Fibroblast of skin of right quadriceps (primary cell): ENCODE measurements at places on chromosomes 7 and 10.

GRCh38 chr10:71133710-71134686 lies 78.4 kb upstream of the UNC5B start:
- DNase-seq: no peak

- DNase-seq: no peak
Observed at GRCh38 chr10:125294109-125294508, 133.7 kb upstream of the CTBP2 start.

GRCh38 chr7:158809596-158809995 lies 19.7 kb downstream of the ESYT2 start:
- DNase-seq: peak; percentile 11

DNA sequence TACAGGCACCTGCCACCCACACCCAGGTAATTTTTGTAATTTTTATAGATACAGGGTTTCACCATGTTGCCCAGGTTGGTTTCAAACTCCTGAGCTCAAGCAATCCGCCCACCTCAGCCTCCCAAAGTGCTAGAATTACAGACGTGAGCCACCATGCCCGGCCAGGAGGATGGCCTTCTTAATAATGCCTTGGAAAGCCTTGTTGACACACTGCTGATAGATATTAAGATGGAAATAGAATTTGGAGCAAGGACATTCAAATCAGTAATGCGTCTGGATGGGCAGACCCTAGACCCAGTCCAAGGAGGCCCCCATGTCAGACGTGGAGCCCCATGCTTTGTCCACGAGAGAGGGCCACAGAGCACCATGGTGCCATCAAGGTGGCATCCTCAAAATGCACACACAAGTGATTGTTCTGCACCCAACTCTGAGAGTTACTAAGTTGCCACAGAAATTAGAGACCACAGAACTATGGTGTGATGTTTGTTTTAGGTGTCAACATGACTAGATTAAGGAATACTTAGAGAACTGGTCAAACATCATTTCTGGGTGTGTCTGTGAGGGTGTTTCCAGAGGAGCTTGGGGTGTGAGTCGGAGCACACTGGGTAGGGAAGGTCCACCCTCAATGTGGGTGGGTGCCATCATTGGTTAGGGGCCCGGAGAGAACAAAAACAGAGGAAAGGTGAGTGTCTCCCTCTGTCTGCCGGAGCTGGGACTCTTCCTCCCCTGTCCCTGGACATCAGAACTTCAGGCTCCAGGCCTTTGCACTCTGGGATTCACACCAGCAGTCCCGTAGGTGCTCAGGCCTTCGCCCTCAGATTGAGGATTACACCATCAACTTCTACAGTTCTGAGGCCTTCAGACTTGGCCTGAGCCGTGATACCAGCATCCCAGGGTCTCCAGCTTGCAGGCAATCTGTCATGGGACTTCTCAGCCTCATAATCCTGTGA lies 34.5 kb downstream of the EBF3 start:
- no peak for DNase-seq

- no peak for DNase-seq
Observed at GRCh38 chr7:85356916-85357315, 170.1 kb upstream of the SEMA3D start.

DNA sequence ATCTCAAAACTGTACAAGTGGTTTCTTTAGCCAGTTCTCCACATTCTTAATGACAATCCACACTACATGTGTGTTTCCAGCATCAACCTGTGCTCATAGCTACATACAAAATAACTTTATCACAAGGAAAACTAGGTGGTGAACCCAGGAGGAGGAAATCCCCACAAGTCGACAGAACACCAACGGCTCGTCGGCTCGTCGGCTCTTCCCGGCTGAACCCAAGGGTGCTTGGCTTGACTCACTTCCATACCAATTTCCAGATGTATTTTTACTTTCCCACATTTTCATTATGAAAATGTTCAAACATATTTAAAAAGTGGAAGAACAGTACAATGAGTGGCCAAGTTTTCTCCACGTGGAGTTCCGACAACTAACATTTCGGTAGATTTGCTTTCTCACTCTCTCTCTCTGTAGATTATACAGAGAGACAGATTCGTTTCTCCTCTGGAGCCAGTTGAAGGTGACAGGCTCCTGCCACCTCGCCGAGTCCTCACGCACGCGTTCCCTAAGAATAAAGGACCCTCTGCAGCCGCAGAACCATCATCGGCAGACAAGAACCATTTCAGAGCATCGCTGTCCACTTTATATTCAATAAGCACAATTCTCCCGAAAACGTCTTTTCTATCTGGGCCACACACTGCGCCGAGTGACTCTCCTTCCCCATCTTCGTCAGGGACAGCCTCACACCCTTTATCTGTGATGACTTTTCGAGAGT lies 53.3 kb downstream of the DIP2C start:
- DNase-seq: no peak

DNA sequence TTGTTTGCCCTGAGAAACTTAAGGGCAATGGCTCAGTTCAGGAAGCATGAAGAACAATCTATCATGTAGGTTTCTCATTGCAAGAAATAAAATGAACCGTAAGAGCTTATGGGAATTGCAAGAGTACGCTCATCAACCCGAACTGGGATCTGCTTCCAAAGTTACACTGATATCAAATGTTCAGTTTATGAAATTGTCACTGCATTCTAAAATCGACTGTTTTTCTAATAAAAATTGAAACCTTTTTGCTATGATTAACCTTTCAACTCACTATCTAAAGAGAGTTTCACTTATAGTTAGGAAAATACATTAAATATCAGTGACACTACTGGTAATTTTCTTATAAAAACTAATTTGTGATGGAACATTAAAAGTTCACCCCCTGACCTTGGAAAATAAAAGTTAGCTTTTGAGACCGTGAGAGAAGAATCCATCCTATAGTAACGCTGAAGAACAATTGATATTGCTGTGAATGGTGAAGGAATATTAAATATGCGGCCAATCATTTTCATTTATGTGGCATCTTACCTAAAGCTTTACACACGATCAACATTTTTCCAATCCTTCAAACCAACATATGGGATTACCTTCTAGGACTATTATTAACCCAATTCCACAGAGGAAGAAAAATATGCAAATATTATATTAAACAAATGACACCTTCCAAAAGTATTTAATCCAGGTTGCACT lies 2.2 kb downstream of the MEOX2 start:
- no peak for DNase-seq

GRCh38 chr10:36421992-36422391 lies 703.4 kb upstream of the ANKRD30A start:
- DNase-seq: no peak

GRCh38 chr7:51327287-51327717 lies 10.7 kb upstream of the COBL start:
- no peak for DNase-seq

DNA sequence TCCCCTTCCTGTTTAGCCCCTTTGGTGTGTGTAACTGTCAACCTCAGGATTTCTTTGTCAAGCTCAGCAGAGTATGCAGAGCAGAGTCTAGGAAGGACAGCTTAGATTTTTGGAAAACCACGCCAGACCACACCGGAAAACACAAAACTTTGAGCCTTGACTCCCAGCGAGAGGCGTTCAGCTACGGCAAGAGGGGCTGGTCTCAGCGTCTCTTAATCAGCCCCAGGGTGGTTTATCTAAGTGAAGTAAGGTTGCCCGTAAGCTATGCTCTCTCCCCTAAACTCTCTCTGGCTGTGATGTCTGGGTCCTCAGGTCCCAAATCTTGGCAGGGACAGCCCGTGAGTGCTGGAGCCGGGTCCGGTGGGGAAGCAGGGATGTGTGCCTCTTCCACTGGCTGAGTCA lies 230.9 kb downstream of the KLF6 start:
- no peak for DNase-seq

GRCh38 chr10:85490431-85490830 lies 876.2 kb downstream of the GRID1 start:
- no peak for DNase-seq

DNA sequence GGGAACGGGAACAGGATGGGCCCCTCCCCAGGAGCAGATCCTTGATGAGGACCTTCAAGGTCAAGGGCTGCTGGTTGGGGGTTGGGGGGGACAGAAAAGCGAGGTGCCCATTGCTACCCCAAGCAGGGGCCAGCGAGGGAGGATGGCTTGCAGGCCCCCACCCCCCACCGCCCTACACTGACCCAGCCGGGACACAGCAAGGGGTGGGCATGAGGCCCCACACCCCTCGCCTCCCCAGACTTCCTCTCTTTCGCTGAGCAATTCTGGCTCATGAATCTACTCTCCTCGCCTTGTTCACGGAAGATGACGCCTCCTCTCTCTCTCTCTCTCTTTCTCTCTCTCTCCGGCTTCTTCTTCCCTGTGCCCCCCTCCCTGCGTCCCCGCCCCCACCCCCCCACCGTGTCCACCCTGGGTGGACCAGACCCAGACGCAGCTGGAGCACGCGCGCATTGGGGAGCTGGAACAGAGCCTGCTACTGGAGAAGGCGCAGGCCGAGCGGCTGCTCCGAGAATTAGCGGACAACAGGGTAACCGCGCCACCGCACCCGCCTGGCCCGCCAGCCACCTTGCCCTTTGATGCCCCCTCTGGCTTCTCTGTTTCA lies 81.1 kb upstream of the GTF2IRD1 start:
- DNase-seq: no peak

GRCh38 chr10:103732339-103733044 lies 122.9 kb downstream of the SH3PXD2A start:
- DNase-seq: no peak

GRCh38 chr10:36412942-36413341 lies 712.5 kb upstream of the ANKRD30A start:
- DNase-seq: no peak

DNA sequence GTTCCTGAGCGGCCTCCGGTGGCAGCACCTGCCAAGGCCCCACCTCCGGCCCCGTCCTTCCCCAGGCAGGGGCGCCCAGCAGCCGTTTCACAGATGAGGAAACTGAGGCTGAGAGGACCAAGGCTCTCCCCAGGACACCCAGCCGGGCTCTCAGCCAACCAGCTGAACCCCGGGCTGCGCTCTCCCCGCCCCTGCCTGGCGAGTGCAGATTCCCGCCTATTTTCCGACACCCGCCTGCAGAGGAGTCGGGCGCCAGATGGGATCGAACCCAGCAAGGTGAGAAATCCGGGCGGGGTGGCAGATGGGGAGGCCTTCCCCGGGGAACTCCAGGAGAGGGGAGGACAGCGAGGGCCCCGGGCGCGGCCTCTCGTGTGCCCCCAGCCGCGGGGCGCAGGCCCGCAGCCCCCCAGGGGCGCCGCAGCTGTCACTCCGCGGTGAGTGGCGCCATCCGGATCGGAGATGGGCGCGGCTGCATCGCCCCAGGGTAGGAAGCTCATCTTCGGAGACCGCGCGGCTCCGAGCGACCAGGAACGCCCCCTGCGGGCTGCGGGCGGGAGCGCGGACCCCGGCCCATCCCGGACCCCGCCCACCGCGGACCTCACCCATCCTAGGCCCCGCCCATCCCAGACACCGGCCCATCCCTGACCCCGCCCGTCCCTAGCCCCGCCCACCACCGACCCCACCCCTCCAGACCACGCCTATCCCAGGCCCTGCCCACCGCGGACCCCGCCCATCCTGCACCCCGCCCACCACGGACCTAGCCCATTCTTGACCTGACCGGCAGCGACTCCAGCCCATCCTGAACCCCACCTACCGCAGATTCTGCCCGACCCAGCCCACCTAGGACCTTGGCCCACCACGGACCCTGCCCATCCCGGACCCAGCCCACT lies 90.3 kb downstream of the MICALL2 start:
- no peak for DNase-seq

DNA sequence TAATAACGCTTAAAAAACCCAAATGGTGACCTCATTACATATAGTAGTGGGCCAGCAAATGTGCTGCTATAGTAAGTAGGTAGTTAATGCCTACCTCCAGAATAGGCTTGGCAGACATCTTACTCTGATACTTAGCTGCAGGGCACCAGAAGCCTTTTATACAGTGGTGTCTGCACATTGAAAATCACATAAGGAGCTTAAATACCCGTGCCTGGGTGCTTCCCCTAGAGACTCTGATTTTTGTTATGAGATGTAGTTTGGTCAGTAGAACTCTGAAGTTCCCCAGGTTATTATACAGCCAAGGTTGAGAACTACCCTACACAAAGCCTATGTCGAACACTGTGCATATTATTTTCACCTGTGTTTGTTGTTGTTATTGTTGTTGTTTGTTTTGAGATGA lies 47.2 kb downstream of the ANKIB1 start:
- no peak for DNase-seq

DNA sequence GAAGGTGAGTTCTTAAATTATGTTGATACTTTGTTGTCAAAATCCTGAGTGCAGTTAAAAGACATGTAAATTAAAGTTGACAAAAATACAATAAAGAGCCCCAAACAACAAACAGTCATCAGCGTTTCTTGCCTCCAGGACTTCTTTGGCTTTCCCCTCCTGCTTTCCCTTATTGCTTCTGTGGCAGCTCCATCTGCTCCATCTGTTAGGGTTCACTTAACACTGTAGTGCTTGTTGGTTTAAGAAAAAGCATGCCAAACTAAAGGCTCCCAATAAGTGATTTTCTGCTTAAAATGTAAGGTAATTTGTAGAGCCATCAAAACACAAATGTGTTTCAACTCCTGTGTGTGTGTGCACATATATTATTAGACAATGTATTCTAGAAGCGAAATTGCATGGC lies 254.3 kb upstream of the GNAI1 start:
- DNase-seq: no peak

DNA sequence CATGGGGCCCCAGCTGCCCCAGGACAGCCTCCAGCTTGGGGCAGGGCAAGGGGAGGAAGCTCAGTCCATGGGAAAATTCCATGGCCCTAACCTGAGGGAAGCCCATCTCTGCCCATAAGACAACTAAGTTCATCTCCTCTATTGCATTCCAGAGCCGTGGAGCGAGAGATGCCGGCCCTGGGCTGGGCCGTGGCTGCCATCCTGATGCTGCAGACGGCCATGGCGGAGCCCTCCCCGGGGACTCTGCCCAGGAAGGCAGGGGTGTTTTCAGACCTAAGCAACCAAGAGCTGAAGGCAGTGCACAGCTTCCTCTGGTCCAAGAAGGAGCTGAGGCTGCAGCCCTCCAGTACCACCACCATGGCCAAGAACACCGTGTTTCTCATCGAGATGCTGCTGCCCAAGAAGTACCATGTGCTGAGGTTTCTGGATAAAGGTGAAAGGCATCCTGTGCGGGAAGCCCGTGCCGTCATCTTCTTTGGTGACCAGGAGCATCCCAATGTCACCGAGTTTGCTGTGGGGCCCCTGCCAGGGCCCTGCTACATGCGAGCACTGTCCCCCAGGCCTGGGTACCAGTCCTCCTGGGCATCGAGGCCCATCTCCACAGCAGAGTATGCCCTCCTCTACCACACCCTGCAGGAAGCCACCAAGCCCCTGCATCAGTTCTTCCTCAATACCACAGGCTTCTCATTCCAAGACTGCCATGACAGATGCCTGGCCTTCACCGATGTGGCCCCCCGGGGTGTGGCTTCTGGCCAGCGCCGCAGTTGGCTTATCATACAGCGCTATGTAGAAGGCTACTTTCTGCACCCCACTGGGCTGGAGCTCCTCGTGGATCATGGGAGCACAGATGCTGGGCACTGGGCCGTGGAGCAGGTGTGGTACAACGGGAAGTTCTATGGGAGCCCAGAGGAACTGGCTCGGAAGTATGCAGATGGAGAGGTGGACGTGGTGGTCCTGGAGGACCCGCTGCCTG lies 4.3 kb downstream of the AOC1 start:
- no peak for DNase-seq
